ENCODE measurements at places on chromosomes 3 and 15. TPM values are rescaled to one million over a fixed set of nuclear protein-coding genes. Genes with fewer than 3 reads are reported as not detected.

- DNase-seq = peak; percentile 61
Measured at GRCh38 chr3:180680097-180680430, 775 bp upstream of the CCDC39 start.

- DNase-seq = no peak
Measured at GRCh38 chr3:14691239-14691638, 16.3 kb downstream of the C3orf20 start.

DNA sequence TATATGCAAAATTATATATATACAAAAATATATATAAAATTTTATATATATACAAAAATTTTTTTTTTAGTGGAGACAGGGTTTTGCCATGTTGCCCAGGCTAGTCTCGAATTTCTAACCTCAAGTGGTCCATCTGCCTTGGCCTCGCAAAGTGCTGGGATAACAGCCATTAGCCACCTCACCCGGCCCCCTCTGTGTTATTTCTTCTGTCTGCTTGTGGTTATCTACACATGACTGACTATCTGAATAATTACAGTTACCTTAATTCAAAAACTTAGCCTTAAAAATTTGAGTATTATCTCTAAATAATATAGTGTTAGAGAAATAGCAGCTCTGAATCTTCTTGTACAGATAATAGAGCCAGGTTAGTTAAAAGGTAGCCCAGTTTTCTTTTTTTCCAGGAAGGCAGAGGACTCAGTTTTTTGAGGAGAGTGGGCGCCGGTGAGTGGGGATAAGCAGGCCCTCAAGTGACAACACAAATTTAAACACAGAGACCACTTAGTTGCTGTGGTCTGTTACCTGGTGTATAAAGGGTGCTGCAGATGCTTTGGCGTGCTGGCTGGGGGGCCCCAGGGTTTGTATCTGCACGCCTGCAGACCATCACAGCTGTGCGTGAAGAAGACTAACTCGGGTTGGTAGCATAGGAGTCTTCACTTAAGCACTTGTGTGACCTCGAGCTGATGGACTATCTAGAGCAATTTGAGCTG is 83.7 kb downstream of the TRAK1 start:
- no peak for DNase-seq

DNA sequence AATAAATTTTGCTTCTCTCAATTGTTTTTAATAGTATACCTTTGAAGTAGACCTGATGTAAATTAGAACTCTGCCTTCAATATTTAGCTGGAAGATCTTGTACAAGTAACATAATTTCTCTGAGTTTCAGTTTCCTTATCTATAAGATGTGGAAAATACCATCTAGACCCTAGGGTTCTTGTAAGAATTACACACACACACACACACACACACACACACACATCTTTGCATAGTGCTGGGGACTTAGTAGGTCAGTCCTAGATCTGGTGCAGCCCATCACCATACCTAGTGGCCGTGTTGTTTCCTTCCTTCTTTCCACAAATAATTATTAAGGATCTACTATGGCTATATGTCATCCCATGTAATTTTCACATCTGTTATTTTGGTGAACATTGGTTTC is 11.0 kb downstream of the TRAT1 start:
- DNase-seq = no peak

- no peak for DNase-seq
Measured at GRCh38 chr3:124519591-124520194, 210.6 kb upstream of the UMPS start.

DNA sequence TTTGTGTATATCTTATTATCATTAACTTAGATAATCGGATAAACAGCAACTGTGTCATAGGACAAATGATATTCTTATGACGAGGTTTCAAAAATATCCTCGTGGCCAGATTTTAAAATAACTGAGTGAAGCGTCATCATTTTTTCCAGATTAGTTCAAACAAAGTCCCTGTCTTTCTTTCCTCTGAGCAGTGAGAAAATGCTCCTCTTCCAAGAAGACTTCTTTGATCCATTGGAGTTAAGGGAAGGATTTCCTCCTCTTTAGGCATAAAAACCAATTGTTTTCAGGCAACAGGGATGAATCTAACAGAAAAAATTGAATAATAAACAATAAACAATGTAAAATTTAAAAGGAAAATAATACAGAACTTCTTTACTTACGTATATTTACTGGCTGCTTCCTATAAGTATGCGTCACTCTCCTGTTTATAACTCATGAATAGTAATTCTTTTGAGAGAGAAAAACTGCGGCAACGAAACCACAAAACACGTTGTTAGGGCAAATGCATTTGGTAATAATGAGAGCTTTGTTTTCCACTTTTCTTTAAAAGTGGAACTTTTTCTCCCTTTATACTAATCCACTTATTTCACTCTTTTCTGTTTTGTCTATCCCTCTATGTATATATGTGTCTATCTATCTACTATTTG is 419.4 kb upstream of the ONECUT1 start:
- no peak for DNase-seq

DNA sequence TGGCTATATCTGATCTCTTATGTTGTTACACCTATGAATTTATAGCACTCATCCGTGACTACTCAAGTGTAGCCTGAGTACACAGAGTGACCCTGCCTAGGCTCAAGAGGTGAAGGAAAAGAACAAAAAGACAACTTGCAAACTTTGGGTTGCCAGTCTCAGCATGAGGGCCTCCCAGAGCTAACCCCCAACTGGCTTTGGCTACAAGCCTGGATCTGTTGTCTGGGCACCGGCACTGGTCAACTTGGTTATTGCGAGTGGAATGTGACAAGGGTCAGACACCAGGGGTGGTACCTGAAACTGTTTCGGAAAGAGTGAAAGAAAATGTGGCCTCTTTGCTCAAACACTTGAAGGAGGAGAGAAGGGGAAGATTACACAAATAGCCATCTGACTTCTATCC is 49.5 kb upstream of the BCL6 start:
- DNase-seq = no peak

GRCh38 chr3:111080413-111080812 is 8.8 kb downstream of the NECTIN3 start:
- DNase-seq = peak; percentile 78

DNA sequence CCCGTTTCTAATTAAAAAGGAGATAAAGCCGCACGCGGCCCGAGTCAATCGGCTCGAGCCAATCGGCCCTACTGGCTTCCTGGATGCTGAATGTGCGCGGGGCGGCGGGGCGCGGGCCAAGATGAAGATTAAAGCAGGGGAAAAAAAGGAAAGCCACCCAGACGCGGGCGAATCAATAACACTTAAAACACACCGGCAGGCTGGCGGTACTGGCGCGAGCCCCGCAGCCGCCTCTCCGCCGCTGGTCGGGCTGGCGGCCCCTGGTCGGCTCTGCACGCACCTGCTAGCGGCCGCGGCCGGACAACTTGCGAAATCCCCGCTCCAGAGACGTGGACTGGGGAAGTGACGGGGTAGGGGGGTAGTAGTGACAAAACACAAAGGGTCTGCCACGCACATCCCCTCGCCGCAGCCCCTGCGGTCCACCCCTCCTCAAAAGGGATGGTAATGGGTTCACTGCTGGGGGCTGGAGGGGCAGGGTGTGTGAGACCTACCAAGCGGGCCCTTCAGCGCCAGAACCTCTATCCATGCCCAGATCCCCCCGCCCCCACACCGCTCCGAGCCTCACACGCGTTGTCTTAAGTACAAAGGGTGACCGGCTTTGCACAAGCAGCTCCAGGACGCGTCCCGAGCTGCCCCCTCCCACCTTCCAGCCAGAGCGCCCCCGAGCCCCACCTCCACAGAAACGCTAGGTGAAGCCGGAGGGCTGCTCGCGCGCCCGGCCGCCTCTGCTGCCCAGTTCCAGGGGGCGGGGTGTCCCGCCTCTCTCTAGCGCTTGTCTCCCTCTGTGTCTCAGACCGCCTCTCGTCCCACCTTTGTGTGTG is 1.4 kb downstream of the WNT7A start:
- no peak for DNase-seq

- DNase-seq = no peak
Measured at GRCh38 chr3:52739730-52740129, 31.0 kb downstream of the NEK4 start.

- no peak for DNase-seq
Measured at GRCh38 chr3:97269202-97269601, 454.8 kb downstream of the EPHA6 start.

DNA sequence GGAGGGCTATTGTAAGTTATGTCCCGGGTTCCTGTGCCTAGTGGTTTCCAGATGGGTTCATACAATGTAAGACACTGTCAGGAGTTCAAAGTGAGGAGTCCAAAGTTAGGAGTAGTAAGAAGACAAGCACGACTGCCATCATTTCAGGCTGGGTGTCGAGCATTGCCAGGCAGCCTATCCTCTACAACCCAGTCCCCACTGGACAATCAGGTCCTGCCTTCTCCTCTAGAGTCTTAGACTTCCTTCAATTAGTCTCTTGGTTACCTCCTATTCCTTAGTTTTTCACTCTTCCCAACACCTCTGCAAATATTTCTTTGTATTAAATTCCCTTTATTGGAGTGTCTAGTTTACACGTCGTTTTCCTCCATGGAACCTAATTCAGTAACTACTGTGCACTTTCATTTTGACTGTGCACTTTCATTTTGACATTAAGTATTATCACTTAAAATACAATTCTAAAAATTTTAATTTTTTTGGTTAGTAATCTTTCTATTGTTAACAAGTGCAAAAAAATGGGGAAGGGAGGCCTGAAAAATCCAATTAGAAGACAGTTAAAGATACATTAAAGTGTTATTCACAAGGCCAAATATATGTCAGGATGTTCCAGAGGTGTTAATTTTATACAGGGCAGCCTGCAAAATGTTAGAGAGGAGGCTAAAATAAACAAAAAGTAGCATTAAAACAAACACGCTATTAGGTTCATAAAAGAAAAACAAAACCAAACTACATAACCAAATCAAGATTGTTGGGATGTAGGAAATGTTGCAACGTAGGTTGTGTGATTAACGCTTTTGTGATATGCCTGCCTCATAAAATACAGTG is 155.3 kb downstream of the TBL1XR1 start:
- no peak for DNase-seq

DNA sequence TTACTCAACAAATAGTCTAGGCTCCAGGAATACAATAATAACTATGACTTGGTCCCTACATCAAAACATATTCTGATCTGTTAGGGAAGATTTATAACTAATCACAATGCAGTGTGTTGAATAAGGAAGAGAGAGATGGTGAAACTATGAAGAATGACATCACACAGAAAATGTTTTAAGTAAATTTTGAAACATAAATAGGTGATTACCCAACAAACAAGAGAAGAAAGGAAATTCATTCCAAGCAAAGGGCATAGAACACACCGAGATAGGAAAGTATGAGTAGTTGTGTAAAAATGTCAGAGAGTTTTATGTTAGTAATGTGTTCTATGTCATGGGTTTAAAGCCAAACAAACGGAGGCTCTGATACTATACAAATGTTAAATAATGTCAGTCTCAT is 13.4 kb downstream of the SEC62 start:
- DNase-seq = peak; percentile 86

- no peak for DNase-seq
Measured at GRCh38 chr3:24714436-24714835, 219.8 kb upstream of the THRB start.

DNA sequence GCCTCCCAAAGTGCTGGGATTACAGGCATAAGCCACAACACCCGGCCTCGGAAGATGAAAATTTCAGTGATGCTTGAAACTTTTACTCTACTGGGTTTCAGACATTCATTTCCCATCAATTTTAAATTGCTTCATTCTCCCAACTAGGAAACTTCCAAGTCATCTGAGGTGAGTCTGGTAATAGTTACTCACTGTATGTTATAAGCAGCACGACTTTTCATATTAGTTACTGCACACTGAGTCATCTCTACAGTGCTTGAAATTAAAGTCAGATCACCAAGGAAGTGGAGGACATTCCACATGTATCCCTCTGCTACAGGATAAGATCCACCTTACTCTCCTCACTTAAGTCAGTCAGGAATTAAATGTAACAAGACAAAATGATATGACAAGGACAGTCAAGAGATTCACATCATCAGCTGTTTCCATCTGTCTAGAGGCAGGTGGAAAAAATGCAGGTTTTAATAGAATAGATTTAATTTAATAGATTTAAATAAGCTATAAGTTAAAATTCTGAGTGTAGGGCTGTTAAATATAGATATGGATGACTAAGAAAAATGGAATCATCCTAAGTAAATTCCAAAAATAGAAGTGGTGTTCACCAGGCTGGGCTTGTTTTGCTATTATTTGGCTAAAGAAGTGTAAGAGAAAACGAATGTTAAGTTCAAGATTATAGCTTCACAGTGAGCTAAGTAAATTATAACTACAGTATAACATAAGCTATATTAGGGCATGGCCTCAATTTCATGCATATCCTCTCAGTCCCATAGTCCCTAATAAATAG is 104.4 kb downstream of the TMCO5A start:
- peak; percentile 94 for DNase-seq

DNA sequence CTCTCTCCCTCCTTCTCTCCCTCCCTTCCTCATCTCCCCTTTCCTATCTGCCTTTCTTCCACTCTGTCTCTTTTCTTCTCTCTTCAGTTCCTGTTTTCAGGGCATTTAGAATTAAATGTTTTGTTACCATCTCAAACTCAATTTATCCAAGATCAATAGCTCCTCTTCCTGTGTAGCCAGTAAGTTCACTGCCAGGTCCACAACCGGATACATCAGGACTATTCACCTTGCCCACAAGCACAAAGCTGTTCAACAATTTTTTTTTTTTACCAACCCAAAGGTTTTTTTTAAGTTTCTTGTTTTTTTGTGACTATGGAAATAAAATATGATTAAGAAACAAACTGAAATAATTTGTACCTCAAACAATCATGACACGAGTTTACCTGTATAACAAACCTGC is 26.1 kb downstream of the FBN1 start:
- no peak for DNase-seq

DNA sequence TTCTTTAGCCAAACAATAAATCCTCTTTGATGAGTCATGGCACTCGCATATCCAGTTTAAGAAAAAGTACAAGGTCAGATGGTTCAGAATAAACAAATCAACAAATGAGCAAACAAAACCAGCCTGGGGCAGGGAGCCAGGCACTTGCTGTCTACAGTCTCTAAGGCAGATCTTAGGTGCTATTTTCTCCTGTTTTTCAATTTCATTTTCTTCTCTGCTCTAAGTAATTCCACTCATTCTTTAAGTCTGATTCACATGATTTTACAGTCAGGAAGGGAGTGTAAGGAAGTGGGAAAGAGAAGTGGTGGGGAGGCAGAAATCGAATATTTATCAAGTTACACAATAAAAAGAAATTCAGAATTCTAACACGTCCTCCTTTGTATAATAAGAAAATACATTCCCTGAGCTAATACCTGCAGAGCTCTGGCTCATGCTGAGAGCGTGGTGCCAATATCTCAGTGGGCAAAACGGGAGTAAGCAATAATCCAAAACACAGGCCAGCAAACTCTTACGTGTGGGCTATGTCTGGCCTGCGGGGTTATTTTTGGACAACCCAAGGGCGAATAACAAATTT is 298.6 kb downstream of the ADAMTS17 start:
- peak; percentile 86 for DNase-seq

The ZDHHC23 gene
- total RNA-seq = 1.3 TPM

The CD80 gene
- total RNA-seq = not detected

The GOLGA6L10 gene
- 0.79 TPM for total RNA-seq

The AADACL2 gene
- total RNA-seq = not detected

The GOLGA8K gene
- 0.26 TPM for total RNA-seq

The NRG4 gene
- not detected for total RNA-seq

The SAMD7 gene
- not detected for total RNA-seq

The SRGAP3 gene
- 16.5 TPM for total RNA-seq

The TNIK gene
- total RNA-seq = 1.1 TPM

The SH2D7 gene
- not detected for total RNA-seq

The PROK2 gene
- total RNA-seq = not detected

The RBP2 gene
- not detected for total RNA-seq
